ENCODE measurements at places on chromosomes 3 and 15.

GRCh38 chr3:157520485-157521150 lies 17.4 kb upstream of the VEPH1 start:
- no peaks in the 10 kb centered on the region for H3K27me3 ChIP-seq
- no peaks in the 10 kb centered on the region for H3K36me3 ChIP-seq
- 0 out of 2 replicates have a peak, but pooled peaks cover under 1% of the 10 kb centered on the region for H3K4me1 ChIP-seq
- no peak for DNase-seq

GRCh38 chr3:40237889-40238571 lies 71.5 kb upstream of the EIF1B start:
- no peak overlapping the region for H3K27ac ChIP-seq
- H3K27me3 ChIP-seq, result peaks cover 13% of the 10 kb centered on the region
- no peaks in the 10 kb centered on the region for H3K4me1 ChIP-seq
- H3K4me3 ChIP-seq, result no peak overlapping the region
- no peaks in the 10 kb centered on the region for H3K36me3 ChIP-seq

DNA sequence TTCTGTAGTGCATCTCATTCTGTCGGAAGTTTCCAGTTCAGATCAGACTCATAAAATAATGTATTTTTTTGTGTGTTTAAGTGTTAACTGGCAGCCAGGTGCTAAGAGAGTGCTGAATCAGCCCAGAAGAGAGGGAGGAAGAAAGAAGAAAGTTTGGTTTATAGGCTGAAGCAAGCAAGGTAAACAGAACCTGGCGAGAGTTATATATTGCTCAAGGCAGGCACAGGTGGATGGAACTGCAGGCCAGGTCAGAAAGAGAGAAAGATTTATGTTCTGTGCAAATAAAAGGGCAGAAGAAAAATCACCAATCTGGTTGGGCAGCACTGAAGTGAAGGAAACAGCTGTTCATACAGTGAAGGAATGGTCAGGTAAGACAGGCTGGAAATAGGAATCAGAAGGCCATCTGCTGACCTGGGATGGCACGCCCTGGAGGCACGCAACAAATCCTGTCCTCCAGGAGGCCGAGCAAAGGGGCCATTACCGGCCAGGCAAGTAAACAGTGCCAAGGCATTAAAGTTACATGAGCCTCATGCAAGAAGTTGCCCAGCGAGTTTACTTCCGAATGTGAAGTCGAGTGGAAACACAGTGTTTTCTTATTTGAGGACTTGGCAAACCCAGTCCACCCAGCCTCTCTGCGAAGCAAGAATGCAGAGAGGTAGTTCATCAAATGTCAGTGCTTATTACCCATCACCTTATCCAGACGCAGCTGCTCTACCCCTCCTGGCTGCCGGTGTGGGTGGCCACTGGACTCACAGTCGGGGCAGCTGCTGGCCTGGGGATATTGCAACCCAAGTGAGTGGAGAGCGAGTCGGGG lies 309.8 kb downstream of the VPS13C start:
- no peaks in the 10 kb centered on the region for H3K36me3 ChIP-seq
- H3K27me3 ChIP-seq, result peaks cover 4% of the 10 kb centered on the region
- no peak overlapping the region for H3K4me3 ChIP-seq
- H3K27ac ChIP-seq, result peak overlapping the region; percentile 73
- peak; percentile 85 for DNase-seq

GRCh38 chr3:185477316-185477715 lies 21.5 kb downstream of the TMEM41A start:
- DNase-seq, result no peak
- H3K27ac ChIP-seq, result no peak overlapping the region
- H3K4me1 ChIP-seq, result no peaks in the 10 kb centered on the region
- H3K4me3 ChIP-seq, result no peak overlapping the region
- H3K27me3 ChIP-seq, result no peaks in the 10 kb centered on the region
- H3K36me3 ChIP-seq, result 0 out of 2 replicates have a peak, but pooled peaks cover 7% of the 10 kb centered on the region

Data from PC-3 (cell line).